ENCODE measurements at places on chromosomes 2 and 18. TPM values are rescaled to one million over a fixed set of nuclear protein-coding genes. Genes with fewer than 3 reads are reported as not detected.

DNA sequence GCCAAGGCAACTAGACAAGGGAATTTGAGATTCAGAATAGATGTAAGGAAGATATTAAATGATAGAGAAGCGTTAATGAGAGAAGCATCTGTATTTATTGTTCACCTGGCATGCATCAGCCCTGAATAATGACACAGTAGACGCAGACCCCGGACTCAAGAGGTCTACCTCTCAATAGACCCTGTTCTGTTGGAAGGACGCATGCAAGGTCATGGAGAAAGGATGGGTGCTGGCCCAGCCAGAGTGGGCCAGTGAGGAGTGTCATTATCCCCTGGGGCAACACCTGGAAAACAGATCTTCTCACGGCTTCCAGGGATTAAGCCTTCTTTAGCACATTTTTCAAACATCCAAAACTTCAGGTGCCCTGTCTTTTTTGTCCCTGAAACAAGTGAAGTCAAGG is 461.0 kb downstream of the EIPR1 start:
- DNase-seq = no peak

DNA sequence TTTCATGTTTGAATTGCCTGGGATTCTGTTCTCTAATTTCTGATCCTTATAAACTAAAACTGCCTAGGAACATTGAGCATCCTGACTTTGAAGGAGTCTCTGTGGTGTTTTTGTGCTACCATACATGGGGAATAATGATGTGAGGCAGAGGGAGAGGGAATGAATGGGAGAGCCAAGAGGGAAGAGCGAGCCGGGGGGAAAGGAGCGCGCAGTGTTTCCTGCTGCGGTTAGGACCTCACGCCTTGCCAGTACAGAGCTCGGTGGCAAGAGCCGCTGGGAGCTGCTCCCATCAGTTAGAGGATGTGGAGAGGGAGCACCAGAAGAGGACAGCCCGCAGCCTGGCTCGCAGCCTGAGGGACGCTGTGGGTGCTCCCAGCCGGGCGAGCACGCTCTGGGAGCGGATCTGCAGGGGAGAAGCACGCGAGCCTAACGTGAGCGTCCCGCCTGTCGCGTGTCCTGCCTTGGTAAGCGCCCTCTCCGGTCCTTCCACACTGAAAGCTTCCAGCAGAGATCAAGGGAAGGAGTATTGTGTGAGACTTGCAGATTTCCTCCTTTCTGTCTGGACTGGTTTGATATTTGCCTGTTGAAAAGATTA is 114.7 kb downstream of the FAM210A start:
- DNase-seq = peak; percentile 42

- peak; percentile 60 for DNase-seq
Measured at GRCh38 chr2:237411683-237412423, 2.1 kb downstream of the COL6A3 start.

DNA sequence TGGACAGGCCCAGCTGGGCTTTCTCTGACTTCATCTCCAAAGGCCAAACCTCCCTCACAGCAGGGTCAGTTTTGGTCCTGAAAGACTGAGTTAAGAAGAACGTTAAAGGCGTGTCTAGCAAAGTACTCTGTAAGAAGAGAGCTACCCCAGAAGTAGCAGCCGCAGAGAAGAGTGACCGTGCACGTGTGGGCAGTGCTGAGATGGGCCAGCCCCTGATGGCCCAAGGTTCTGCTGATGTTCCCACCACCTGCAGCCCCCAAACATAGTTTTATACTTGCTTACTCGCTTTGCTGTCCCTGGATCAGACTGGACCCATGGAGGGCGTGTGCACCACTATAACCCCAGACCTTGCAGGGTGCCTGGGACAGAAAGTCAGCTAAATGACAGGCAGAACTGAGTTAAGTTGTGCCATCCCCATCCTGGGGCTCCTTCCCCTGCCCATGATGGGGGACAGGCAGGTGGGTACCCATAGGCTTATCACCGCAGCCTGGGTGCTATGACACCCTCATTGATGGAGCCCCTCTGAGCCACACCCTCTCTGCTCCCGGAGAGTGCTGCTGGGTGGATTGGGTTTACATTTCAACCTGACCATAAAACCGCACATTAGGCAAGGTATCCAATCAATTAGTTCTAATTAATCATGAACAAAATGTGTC is 367.3 kb upstream of the HS6ST1 start:
- DNase-seq = no peak

DNA sequence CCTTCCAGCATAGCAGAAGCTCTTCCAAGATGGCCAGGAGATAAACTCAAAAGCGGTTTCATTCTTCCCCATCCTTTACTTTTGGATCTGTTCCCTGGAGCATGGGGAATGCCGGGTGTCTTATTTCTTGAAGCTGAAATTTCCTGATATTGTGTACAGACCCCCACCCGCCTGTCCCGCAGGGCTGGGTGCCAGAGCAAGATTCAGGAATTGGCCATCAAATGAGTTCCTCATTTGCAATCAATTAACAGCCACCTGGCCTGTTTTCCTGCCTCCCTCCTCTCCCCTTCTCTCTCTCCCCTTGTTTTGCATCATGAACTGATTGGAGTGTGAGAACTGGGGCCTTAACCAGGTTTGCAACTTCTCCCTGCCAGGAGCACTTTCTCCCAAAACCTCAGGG is 202.1 kb downstream of the SH3RF3 start:
- DNase-seq = no peak

DNA sequence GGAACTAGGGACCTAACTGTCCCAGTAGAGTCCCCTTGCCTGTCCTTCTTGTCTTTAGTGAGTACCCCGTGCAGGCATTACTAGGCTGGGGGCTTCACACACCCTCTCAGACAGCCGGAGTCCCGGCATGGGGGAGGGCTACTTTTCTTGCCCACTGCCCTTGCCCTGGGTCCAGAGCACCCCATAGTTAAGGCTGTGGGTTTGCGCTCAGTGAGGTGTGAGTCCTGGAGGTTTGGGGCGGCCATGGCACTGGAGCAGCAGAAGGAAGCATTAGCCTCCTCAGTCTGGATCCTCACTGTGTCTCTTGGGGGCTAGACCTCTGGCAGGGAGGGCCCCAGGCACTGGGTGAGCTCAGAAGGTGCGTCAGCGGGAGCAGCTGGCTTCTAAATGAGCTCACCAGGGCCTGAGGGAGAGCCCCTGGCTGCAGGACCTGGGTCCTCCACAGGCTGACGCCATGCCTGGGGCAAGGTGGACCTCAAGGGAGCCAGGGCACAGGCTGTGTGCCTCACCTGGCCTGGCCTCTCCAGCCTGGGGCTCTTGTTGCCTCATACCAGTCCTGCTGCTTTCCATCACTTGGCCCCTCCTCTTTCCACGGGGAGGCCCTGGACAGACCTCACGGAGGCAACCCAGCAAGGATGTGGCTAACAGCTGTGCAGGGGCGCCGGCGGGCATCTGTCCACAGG is 27.4 kb downstream of the HS6ST1 start:
- no peak for DNase-seq

GRCh38 chr2:235206980-235207579 is 255.3 kb downstream of the SH3BP4 start:
- DNase-seq = no peak

- peak; percentile 52 for DNase-seq
Measured at GRCh38 chr2:16626497-16626896, 39.1 kb downstream of the CYRIA start.

GRCh38 chr18:36152781-36153180 is 23.1 kb downstream of the ELP2 start:
- DNase-seq = no peak

DNA sequence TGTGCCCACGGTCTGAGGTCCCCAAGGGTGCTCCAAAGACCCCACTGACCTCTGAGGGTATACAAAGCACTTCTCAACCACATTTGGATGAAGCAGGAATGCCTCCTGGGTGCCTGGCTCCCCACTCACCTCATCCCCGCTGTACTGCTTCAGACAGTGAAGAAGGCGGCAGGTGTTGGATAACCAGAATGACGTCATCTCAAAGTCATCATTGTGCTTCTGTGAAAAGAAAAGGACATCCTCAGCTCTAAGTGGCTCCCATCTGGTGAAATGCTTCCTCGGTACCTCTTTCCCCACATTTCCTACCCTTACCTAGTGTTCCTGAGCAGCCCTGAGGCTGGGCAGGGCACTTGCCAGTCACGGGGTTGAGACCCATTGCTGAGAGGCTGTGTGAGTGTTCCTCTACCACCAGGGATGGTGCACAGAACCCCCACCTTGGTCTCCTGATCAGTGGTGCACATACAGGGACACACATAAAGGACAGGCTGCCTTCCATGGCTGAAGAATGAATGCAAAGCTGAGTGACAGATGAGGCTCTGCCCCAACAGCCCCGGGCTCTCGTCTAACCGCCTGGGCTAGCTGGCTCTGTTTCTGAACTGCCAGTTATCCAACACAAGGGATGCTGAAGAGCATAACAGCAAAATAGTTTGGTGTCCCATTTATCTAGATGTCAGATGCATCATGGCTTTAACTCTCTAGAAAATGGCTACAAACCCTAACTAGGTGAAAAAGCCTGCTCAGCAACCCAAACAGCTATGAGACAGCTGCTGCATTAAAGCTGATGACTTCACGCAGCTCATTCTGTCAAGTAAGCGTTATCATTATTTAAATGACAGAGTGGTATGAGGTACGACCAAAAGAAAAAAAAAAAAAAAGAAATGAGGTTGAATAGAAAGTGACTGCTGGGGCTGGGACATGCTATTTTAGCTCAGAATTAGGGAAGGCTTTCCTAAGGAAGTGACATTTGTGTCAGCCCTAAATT is 28.2 kb upstream of the ACAA2 start:
- DNase-seq = no peak

The ALK gene
- total RNA-seq = 0.03 TPM

The SCN9A gene
- total RNA-seq = 0.54 TPM

The APCDD1 gene
- 0.23 TPM for total RNA-seq

The ZFP36L2 gene
- total RNA-seq = 2.3 TPM

Measured in Daoy (cell line).